ENCODE measurements at places on chromosomes 1 and 21.

GRCh38 chr1:181350131-181350530 lies 133.2 kb upstream of the CACNA1E start:
- no peak for DNase-seq

GRCh38 chr1:228144193-228144992 lies 4.3 kb downstream of the GUK1 start:
- DNase-seq: no peak

- DNase-seq: no peak
These were observed 5.5 kb downstream of the NCAM2 start for GRCh38 chr21:21003701-21004100.

GRCh38 chr21:45510466-45510955 lies 31.7 kb downstream of the SLC19A1 start:
- no peak for DNase-seq

GRCh38 chr1:34806396-34806795 lies 13.6 kb downstream of the GJA4 start:
- no peak for DNase-seq

GRCh38 chr1:196669051-196669450 lies 17.2 kb downstream of the CFH start:
- DNase-seq: no peak

GRCh38 chr1:101739826-101740330 lies 256.8 kb downstream of the OLFM3 start:
- no peak for DNase-seq

DNA sequence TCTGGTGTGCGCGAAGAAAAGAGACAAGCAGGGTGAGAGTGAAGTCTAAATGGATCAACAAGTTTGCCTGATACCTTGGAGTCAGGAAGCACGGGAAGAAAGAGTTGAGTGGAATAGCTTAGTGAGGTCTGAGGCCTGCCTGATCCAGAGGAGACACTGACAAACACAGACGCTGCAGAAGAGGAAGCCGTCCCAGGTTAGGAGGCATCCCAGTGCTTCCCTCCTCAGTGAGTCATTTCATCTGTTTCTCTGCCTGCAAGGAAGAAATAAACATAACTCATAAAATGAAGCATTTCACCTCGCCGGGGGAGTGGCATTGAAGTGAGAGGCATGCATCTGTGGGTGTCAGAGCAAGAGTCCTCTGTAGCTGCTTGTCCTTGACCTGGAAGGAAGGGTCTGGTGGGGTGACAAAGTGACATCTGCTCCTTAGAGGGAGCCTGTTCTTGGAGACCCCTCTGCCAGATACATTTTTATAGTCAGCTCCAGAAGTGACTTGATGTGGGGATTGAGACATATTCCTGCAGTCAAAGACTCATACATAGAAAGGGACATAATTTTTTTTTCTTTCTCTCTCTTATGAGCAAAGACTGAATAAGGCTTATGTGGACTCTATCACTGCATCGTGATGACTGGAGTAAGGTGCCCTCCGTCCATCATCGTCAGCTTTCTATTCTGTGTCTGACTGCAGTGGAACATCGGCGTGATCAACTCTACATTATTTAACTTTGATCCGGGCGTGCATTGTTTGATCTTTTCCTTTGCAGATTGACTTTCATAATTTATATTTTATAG lies 256.7 kb downstream of the KIF26B start:
- no peak for DNase-seq

DNA sequence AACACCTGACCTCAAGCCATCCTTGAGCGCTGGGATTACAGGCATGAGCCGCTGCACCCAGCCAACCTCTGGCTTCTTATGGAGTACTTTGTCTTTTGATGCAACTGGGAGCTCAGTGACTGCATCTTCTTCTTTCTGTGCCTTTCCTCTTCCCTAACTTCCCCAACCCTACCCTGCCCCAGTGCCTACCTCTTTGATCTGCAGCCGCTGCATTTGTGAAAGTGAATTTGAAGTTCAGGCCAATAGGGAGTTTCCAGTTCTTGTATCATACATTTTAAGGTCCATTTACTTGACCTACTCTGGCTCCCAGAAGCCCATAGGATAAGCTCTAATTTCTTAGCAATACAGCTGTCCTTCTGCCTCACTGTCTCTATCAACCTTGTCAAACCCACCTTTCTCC lies 52.2 kb downstream of the KCNC4 start:
- DNase-seq: no peak

GRCh38 chr1:148354284-148354912 lies 128.7 kb downstream of the PPIAL4G start:
- DNase-seq: no peak

- no peak for DNase-seq
These were observed 11.2 kb downstream of the PDZK1IP1 start for GRCh38 chr1:47178654-47179016.

DNA sequence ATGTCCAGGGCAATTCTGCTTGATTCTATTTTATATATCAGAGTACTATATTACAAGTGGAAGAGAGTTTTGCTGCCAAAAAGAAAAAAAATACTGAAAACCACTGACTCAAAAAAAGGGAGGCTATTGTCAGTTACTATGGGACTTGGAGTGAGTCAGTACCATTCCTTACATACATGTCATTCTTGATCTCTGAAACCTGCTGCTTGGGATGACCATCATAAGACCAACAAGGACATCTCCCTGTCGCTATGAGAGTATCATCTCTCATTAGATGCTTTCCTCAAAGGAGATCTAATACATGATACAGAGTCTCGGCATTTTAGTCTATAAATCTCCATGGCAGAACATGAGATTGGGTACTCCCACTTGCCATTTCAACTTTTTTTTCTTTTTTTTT lies 11.8 kb upstream of the INPP5B start:
- DNase-seq: no peak

GRCh38 chr1:118861216-118861615 lies 126.9 kb downstream of the TBX15 start:
- DNase-seq: no peak

DNA sequence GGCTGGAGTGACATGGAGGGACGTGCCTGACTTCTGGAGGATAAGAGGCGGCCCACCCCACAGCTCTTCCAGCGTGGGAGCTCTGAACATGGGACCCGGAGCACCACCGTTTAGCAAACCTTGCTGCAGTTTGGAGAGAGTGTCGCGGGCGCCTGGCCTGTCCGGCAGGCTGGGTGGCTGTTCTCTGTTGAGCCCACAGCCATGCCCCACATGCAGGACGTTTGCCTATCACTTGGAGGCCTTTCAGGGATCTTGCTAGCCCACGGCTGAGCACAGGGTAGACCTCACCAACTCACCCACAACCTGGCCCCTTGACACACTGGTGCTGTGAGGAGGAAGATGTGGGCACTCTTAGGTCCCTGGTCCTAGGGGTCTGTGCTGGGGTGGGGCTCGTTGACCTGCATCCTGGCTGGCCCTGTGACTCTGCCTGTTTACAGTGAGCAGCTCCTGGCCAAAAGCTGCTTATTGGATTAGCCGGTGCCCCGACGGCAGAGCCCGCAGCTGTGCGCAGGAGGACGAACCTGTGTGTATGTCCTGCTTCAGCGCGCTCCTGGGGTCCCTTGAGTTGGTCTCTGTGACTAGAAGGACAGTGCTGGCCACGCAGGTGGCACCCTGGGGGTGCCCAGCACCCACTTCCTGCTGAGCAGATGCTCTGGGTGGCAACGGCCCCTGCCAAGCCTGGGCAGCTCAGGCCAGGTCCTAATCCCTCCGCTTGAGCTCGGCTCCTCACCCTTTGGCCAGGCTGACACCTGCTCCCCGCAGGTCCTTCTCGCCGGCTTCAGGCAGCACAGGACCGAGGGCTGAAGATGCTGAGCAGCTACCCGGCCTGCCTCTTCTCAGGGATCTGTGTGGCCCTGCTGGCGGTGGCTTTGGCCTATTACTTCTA lies 72.4 kb upstream of the TRAPPC10 start:
- DNase-seq: no peak

GRCh38 chr1:150514913-150515327 lies 632 bp upstream of the FALEC start:
- DNase-seq: no peak

DNA sequence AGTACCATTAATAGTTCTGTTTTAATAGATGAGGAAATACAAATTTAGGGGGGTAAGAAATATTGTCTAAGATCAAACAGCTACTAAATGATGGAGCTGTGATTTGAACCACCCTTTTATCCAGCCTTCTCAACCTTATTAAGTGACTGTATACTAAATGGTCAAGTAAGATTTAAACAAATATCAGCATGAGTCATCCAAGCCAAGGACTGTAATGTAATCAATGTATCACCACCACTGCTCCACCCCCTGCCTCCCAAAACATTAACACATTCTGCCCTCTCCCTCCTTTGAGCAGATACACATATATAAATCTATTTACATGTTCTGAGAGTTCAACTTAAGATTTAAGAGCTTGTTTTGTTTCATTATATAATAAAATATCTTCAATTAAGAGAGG lies 58.9 kb downstream of the LRRC40 start:
- no peak for DNase-seq

- no peak for DNase-seq
These were observed 125.0 kb downstream of the LYPLAL1 start for GRCh38 chr1:219298571-219299148.

GRCh38 chr1:32977546-32978087 lies 13.0 kb upstream of the RNF19B start:
- no peak for DNase-seq

DNA sequence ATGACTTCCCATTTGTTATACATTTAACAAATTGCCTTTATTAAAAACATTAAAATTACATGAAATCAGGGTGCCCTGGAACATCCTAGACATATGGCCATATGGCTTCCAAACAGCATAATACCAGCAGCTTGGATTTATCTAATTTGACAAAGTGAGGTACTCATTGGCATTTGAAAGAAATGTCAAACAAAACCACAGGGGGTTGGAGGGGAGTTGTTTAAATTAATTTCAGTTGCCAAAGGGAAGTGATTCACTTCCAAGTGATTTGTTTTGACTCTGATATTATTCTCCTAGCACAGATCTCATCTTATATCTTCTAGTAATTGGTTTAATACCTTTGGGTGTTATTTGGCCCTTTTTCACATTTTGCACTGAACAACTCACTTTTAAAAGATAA lies 24.5 kb upstream of the POU2F1 start:
- no peak for DNase-seq

- DNase-seq: no peak
These were observed 56.7 kb upstream of the RGS21 start for GRCh38 chr1:192260076-192260475.

- DNase-seq: no peak
These were observed 50.1 kb downstream of the AKT3 start for GRCh38 chr1:243799908-243800307.

DNA sequence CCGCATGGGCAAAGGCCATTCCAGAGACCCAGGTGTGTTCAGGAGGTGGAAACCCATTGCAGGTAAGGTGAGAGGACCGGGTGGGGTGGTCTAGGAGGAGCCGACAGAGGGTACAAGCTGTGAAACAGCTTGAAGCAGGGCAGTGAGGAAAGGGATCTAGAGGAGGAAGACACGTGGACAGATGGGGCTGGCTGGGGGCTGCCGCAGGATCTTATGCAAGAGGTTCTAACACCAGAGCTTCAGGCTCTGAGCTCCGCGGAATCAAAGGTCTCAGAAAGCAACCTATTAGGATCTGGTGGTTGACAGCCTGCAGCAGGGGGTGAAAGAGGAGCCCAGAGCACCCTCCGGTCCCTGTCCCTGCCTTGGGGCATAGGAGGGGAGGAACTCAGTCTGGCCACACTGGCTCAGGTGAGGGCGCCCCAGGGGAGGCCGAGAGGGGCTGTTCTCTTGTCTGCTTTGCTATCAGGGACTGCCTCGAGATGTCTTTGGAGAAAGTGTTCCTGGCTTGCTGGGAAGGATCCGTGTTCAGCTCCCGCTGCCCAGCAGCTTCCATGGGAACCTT lies 1.9 kb downstream of the TFF1 start:
- DNase-seq: no peak

DNA sequence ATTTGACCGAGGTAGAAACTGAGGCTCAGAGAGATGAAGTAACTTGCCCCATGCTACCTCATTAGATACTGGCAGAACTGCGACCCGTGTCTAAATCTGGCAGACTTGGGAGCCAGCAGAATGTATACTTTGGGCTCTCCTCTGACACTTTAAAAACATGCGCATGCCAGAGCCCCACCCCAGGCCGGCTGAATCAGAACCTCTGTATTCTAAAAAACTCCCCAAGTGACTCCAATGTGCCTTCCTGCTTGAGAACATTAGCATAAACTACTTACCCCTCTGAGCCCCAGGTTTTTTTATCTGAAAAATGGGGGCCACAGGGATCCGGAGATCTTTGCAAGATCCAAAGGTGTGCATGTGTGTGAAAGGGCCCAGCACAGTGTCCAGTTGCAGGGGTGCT lies 344.7 kb upstream of the USP24 start:
- no peak for DNase-seq

DNA sequence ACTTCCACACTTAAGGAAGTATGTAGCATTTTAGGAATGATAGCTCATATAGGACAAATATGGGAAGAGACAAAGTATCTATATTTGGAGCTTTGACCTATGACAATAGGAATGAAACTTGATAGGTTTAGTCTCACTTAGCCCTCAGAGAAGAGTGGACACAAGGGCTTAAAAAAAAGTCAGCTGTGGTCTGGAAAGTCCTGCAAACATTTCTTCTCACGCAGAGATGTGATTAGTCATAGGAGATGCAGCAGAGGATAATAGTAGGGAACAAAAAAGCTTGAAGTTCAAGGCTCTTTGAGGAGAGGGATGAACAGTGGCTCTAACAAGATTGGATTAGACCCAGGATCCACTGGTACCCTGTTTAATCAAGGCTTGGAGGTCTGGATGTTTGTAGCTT lies 14.8 kb upstream of the RNF220 start:
- DNase-seq: no peak

DNA sequence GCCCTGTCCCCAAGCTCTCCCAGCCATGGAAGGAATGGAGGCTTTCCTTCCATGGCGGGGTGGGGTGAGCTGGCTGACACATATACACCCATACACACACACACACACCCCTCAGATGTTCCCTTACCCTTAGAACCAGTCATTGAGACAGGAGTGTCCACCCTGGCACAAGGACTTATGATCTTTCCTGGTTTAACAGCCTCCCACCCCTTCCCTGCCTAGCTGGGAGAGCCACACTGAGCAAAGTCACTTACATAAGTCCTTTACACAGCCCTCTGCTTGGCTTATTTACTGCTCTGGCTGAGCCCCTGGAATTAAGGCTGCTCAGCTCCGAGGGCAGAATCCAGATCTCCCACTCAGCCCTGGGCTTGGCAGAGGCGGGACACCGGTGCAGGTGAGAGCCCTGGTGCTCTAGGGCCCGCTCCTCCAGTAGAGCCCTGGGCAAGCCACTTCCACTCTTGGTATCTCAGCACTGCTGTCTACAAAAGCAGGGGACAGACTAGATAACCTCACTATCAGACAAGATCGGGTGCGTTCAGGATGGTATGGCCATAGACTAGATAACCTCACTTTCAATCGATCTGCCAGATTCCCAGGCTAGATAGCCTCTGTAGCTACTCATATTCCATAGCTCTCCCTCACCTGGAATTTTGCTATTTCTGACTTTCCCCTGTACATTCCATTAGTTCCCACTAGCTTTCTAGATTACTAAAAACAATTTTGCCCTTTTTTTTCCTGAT lies 16.7 kb downstream of the SLC6A9 start:
- no peak for DNase-seq

DNA sequence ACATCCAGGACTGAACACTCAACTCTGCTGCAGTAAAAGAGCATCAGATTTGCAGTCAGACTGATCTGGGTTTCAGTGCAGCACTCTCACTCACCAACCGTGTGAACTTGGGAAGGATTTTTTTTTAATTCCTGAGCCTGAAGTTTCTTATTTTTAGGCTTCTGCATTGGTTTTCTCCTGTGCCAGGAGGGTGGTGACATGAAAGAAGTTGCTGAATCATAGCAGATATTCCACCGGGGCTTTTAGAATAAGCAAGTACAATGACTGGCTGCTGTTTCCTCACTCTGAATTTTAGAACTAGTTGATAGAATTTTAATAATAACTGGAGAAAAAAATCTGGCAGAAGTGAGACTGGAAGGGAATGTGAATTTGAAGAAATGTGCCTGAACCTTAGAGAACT lies 11.6 kb downstream of the ADAM30 start:
- DNase-seq: no peak

Measured in stimulated activated CD8-positive, alpha-beta memory T cell treated with anti-CD3 and anti-CD28 coated beads, Interleukin-7, amount 100 ng/mL, for 4 hours (primary cell).